ENCODE measurements at places on chromosomes 4 and X.
A peak's percentile ranks its signal among the peaks of the same experiment; 100 is the strongest.

- H3K27ac ChIP-seq: no peak overlapping the region
- no peak for DNase-seq
- H3K36me3 ChIP-seq: no peaks in the 10 kb centered on the region
- peaks cover 29% of the 10 kb centered on the region for H3K27me3 ChIP-seq
- H3K4me1 ChIP-seq: no peaks in the 10 kb centered on the region
- H3K4me3 ChIP-seq: no peak overlapping the region
These were observed 352.4 kb downstream of the CAMK2D start for GRCh38 chr4:113409181-113409580.

DNA sequence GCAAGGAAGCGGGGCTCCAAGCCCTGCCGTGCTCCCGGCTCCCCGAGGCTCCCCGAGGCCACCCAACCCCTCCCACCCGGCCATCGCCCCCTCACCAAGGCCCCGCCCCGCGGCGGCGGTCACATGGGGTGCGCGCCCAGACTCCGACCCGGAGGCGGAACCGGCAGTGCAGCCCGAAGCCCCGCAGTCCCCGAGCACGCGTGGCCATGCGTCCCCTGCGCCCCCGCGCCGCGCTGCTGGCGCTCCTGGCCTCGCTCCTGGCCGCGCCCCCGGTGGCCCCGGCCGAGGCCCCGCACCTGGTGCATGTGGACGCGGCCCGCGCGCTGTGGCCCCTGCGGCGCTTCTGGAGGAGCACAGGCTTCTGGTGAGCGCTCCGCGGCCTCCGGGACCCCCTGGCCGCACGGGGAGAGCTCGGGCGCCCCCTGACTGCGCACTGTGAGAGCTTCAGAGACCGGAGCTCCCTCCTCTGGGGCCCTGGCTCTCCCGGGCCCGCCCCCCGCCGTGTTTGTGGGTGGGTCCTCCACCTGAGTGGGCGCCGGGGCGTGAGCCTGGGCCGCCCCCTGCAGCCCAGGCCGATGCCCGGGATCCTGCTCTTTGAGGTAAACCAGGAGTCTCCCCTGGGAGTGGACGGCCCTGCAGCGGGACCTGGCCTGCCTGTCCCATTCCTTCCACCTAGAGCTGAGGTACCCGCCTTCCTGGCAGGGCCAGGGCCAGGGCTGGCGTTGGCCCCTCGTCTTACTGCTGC, at the start of gene IDUA:
Gene IDUA (plus strand): TSS at position 166 of the 745 bp plus-strand sequence. CDS start 41 bp downstream, at position 207.
- H3K27me3 ChIP-seq: no peaks in the 10 kb centered on the region
- H3K27ac ChIP-seq: peak within 1 kb of the TSS; percentile 67
- peak; percentile 81 for DNase-seq
- no peaks in the 10 kb centered on the region for H3K36me3 ChIP-seq
- H3K4me1 ChIP-seq: peaks cover 7% of the 10 kb centered on the region

- no peaks in the 10 kb centered on the region for H3K4me1 ChIP-seq
- H3K27ac ChIP-seq: no peak overlapping the region
- no peaks in the 10 kb centered on the region for H3K27me3 ChIP-seq
- no peak overlapping the region for H3K4me3 ChIP-seq
- no peak for DNase-seq
These were observed 163.3 kb upstream of the PRDX4 start for GRCh38 chrX:23503835-23504539.

DNA sequence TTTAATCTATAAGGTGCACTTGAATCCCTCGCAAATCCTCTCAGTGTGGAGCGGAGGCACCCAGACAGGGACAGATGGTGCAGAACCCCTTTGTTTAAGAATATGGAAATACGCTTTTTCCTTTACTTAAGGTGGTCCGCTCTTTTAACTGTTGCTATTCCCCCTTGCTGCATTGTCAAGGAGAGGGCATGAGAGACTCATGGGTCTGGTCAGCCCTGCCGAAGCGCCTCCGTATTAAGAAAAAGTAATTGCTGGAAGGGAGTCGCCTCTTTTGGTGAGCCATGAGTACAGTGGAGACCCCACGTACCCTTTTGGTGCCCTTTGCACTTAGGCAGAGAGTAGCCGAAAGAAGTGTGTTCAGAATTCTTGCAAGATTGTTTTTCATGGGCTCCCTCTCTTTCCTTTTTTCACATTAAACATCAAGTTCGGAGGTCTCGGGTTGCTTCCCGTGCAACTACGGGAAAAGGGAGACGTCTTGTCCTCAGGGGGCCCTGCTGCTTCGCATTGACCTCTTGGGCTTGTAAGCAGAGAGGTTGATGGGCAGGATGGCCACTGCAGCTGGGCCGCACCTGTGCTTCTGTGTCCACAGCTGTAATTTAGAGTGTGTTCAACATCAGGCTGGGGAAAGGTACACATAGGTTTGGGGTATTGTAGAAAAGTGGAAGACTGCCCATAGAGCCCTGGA, 109.6 kb downstream of the SPRY1 start:
- DNase-seq: no peak
- peaks cover 6% of the 10 kb centered on the region for H3K4me1 ChIP-seq
- H3K27me3 ChIP-seq: peaks cover 22% of the 10 kb centered on the region
- peak overlapping the region; percentile 11 for H3K27ac ChIP-seq
